ENCODE measurements at places on chromosomes 6 and 20. TPM values are rescaled to one million over a fixed set of nuclear protein-coding genes. Genes with fewer than 3 reads are reported as not detected.

GRCh38 chr20:46226602-46227001 lies 81.7 kb downstream of the CDH22 start:
- no peak overlapping the region for H3K27ac ChIP-seq
- no peaks in the 10 kb centered on the region for H3K36me3 ChIP-seq
- H3K4me1 ChIP-seq, result no peaks in the 10 kb centered on the region
- no peak for DNase-seq

DNA sequence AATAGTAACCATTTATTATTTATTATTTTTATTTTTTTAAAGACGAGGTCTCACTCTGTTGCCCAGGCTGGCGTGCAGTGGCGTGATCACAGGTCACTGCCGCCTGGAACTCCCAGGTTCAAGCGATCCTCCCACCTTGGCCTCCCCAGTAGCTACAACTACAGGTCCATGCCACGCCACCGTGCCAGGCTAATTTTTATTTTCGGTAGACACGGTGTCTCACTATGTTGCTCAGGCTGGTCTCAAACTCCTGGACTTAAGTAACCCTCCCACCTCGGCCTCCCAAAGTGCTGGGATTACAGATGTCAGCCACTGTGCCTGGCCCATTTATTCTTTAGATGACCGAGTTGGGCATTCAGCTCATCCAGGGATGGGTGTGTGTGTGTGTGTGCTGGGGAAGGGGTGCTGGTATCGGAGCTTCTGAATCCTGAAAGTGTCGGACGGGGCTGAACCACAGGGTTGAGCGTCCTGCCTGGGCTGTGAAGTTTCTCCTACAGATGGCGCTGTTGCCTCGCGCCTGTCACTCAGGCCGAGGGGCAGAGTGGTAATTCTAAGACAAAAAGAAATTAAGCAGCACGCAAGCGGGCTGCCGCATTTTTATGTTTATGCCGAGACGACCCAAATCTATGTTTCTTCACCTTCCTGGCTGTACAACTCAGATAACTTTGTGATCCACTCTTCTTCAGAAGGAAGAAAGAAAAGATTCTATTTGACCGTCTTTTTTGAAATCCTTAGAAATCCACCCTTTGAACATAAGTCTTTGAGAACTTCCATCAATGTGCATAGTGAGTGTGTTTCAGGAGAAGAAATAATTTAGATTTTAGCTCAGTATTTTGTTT lies 252.8 kb downstream of the CDH26 start:
- peak; percentile 22 for DNase-seq
- H3K36me3 ChIP-seq, result no peaks in the 10 kb centered on the region
- no peaks in the 10 kb centered on the region for H3K4me1 ChIP-seq
- no peaks in the 10 kb centered on the region for H3K27me3 ChIP-seq

- peak overlapping the region; percentile 28 for H3K4me3 ChIP-seq
- H3K27ac ChIP-seq, result peak overlapping the region; percentile 89
- H3K27me3 ChIP-seq, result no peaks in the 10 kb centered on the region
These were observed 41.0 kb downstream of the COX4I2 start for GRCh38 chr20:31678389-31679356.

Gene MICA
- total RNA-seq, result 15.9 TPM

Gene MYLK2
- not detected for total RNA-seq

Gene HLA-DOA
- total RNA-seq, result 14.0 TPM
